ENCODE measurements at places on chromosomes 4 and X. TPM values are rescaled to one million over a fixed set of nuclear protein-coding genes. Genes with fewer than 3 reads are reported as not detected.

LDB2 gene
- total RNA-seq = 3.2 TPM

HELQ gene
- total RNA-seq = 4.1 TPM

SCD5 gene
- total RNA-seq = 3.3 TPM

TMEM150C gene
- 3.8 TPM for total RNA-seq

FAM9C gene
- not detected for total RNA-seq

HAUS7 gene
- total RNA-seq = 17.1 TPM

CFI gene
- 69.6 TPM for total RNA-seq

VCX gene
- not detected for total RNA-seq

HPSE gene
- total RNA-seq = 1.3 TPM

HSD17B11 gene
- total RNA-seq = 11.7 TPM

APELA gene
- total RNA-seq = not detected

FABP2 gene
- total RNA-seq = not detected

PCSK1N gene
- 32.6 TPM for total RNA-seq

NEUROG2 gene
- not detected for total RNA-seq

SMIM10 gene
- 5.5 TPM for total RNA-seq

ZMAT1 gene
- 0.33 TPM for total RNA-seq

ARHGEF38 gene
- not detected for total RNA-seq

HTATSF1 gene
- total RNA-seq = 31.6 TPM

PCDH10 gene
- total RNA-seq = 0.81 TPM

DCAF8L2 gene
- not detected for total RNA-seq

CCNA2 gene
- total RNA-seq = 161 TPM

SRPX gene
- total RNA-seq = 12.4 TPM

HERC6 gene
- total RNA-seq = 8.5 TPM

All from mesangial cell (primary cell).